ENCODE measurements at places on chromosomes 3 and 15. TPM values are rescaled to one million over a fixed set of nuclear protein-coding genes. Genes with fewer than 3 reads are reported as not detected.

DNA sequence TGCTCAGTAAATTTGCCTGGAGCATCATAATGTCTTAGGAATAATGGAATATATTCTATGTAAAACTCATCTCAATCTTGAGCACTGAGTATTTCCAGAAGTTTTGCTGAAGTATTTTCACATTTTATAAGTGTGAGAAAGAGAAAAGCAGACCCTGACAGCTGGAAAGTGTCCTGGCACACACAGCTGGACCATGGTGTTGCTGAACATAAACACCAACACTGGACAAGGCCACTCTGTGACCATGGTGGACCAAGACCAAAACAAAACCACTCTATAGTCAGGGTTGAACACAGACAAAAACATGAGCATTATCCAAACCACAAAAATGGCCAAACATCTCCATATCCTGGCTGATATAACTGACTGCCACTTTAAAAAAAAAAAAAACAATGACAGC is 15.1 kb upstream of the SGO1 start:
- H3K27ac ChIP-seq: no peak overlapping the region
- H3K36me3 ChIP-seq: no peaks in the 10 kb centered on the region
- no peaks in the 10 kb centered on the region for H3K4me1 ChIP-seq
- DNase-seq: no peak
- no peaks in the 10 kb centered on the region for H3K27me3 ChIP-seq

- peaks cover 2% of the 10 kb centered on the region for H3K4me1 ChIP-seq
- no peak overlapping the region for H3K27ac ChIP-seq
- H3K36me3 ChIP-seq: peaks cover 4% of the 10 kb centered on the region
- DNase-seq: no peak
- H3K27me3 ChIP-seq: no peaks in the 10 kb centered on the region
Observed at GRCh38 chr3:128775241-128775640, 49.3 kb downstream of the RAB7A start.

CCDC54 gene
- not detected for total RNA-seq

GRCh38 chr15:90686435-90687218 is 30.5 kb upstream of the BLM start:
- no peak overlapping the region for H3K4me3 ChIP-seq
- no peaks in the 10 kb centered on the region for H3K36me3 ChIP-seq
- H3K27me3 ChIP-seq: no peaks in the 10 kb centered on the region

- no peak for DNase-seq
- H3K27me3 ChIP-seq: no peaks in the 10 kb centered on the region
- no peaks in the 10 kb centered on the region for H3K4me1 ChIP-seq
- H3K27ac ChIP-seq: no peak overlapping the region
- H3K4me3 ChIP-seq: no peak overlapping the region
- no peaks in the 10 kb centered on the region for H3K36me3 ChIP-seq
Observed at GRCh38 chr3:194973366-194974000, 287.8 kb downstream of the FAM43A start.

FBLN2 gene
- 185 TPM for total RNA-seq

- H3K36me3 ChIP-seq: no peaks in the 10 kb centered on the region
- peaks cover 29% of the 10 kb centered on the region for H3K27me3 ChIP-seq
- peak; percentile 29 for DNase-seq
- H3K27ac ChIP-seq: no peak overlapping the region
- no peak overlapping the region for H3K4me3 ChIP-seq
Observed at GRCh38 chr3:38651153-38651789, 1.8 kb upstream of the SCN5A start.

ZMYND10 gene
- total RNA-seq: not detected

DNA sequence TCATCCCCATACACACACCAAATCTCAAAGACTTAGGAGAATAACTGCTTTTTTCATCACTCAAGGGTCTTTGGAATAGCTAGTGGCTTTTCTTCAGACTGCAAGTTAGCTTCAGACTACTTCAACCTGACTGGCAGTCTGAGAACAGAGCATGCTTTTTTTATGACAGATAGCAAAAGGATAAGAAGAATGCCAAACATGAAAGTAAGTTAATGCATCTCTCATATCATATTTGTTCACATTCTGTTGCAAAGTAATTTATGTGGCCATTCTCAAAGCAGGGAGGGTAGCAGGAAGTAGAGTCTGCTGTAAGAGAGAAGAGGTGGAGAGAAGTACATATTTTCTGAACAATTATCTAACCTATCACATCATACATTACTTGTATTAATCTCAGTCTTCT is 544.4 kb downstream of the ZPLD1 start:
- DNase-seq: no peak
- H3K4me1 ChIP-seq: no peaks in the 10 kb centered on the region
- H3K36me3 ChIP-seq: no peaks in the 10 kb centered on the region
- no peaks in the 10 kb centered on the region for H3K27me3 ChIP-seq
- no peak overlapping the region for H3K27ac ChIP-seq

SPINK8 gene
- total RNA-seq: not detected

DNA sequence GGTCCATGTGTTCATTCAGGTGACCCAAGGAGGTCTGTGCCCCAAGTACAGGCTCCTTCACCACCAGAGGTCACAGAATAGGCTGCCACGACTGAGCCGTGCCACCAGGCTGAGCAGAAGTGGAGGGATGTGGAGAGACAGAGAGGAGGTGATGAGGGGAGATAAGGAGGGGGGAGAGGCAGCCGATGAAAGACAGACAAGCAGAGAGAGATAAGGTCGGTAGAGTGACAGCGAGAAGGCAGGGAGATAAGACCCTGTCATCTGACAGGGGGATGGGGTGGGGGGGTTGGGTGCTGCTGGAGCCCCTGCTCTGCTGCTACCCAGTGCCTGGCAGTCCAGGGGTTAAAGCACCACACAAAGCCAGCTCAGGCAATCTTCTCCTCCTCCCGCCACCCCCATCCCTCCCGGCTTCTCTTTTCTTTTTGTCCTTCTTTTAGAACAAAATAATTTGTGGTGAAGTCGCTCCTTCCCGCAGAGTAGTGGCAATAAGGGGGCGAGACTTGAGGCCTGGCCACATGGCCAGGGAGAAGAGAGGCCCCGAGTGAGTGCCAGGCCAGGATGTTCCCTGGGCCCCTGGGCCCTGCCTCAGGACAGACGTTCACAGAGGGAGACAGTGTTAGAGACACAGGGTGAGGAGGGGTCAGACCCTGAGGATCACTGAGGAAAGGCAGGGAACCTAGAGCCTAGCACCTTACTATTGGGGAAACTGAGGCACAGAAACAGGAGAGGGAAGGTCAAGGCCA is 67.9 kb downstream of the CACNA2D2 start:
- no peaks in the 10 kb centered on the region for H3K36me3 ChIP-seq
- H3K4me1 ChIP-seq: peaks cover 6% of the 10 kb centered on the region

DNA sequence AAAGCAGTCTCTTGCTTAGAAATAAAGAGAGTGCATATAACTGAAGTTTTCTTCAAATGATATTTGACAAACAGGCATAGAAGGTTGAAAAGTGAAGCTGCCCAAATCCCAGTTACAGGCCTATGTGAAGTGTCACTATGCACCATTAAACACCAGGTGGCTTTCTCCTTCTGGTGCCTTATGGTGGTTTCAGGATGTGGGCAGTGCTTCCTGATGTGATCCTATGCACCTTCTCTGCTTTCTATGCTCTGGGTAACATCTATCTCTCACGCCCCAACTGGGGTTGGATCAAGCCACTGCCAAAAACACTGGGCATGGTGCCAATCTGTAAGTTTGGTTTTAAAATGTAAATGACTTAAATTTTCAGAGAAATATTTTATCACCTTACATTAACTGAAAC is 744.7 kb downstream of the TUSC7 start:
- H3K27ac ChIP-seq: no peak overlapping the region
- H3K27me3 ChIP-seq: no peaks in the 10 kb centered on the region
- no peaks in the 10 kb centered on the region for H3K36me3 ChIP-seq

GRCh38 chr3:105431200-105431599 is 64.5 kb downstream of the ALCAM start:
- H3K27me3 ChIP-seq: no peaks in the 10 kb centered on the region
- no peak for DNase-seq
- no peak overlapping the region for H3K27ac ChIP-seq
- no peaks in the 10 kb centered on the region for H3K4me1 ChIP-seq

SERINC4 gene
- total RNA-seq: not detected

GABRR3 gene
- not detected for total RNA-seq

- H3K4me3 ChIP-seq: no peak overlapping the region
- no peaks in the 10 kb centered on the region for H3K4me1 ChIP-seq
- DNase-seq: no peak
- H3K27me3 ChIP-seq: no peaks in the 10 kb centered on the region
- H3K27ac ChIP-seq: no peak overlapping the region
Observed at GRCh38 chr3:6716420-6716819, 144.5 kb upstream of the GRM7 start.

DNA sequence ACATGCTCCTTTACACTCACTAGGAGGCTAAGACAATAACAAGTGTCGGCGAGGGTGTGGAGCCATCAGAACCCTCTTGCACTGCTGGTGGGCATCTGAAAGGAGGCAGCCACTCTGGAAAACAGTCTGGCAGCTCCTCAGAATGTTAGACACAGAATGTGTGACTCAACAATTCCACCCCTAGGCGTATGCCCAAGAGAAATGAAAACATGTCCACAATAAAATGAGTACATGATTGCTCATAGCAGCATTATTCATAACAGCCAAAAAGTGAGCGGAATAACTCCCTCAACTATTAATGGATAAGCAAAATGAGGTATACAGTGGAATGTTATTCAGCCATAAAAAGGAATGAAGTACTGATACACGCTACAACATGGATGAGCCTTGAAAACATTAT is 57.8 kb downstream of the WNT7A start:
- H3K4me3 ChIP-seq: no peak overlapping the region
- H3K27ac ChIP-seq: no peak overlapping the region
- H3K27me3 ChIP-seq: no peaks in the 10 kb centered on the region
- no peaks in the 10 kb centered on the region for H3K36me3 ChIP-seq
- no peaks in the 10 kb centered on the region for H3K4me1 ChIP-seq

DNA sequence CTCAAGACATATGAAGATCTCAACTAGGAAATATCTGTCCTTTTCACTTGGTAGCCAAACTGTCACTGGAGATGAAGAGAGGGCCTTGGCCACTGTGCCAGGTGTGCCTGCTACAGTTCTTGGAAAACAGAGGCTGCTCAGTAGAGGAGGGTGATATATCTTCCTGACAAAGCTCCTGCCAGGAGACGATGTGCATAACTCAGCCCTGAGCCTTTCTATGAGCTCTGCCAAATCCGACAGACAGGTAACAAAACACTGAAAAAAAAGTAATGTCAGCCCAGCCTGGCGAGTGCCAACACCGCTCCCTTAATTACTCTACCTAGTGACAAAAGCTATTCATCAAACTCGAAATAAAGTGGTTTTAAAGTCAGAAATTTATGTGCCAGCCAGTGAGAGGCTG is 123.2 kb downstream of the MFSD1 start:
- no peaks in the 10 kb centered on the region for H3K36me3 ChIP-seq
- H3K27me3 ChIP-seq: no peaks in the 10 kb centered on the region
- H3K4me1 ChIP-seq: no peaks in the 10 kb centered on the region
- H3K4me3 ChIP-seq: no peak overlapping the region
- no peak for DNase-seq
- H3K27ac ChIP-seq: no peak overlapping the region

MED12L gene
- 1.2 TPM for total RNA-seq

DNA sequence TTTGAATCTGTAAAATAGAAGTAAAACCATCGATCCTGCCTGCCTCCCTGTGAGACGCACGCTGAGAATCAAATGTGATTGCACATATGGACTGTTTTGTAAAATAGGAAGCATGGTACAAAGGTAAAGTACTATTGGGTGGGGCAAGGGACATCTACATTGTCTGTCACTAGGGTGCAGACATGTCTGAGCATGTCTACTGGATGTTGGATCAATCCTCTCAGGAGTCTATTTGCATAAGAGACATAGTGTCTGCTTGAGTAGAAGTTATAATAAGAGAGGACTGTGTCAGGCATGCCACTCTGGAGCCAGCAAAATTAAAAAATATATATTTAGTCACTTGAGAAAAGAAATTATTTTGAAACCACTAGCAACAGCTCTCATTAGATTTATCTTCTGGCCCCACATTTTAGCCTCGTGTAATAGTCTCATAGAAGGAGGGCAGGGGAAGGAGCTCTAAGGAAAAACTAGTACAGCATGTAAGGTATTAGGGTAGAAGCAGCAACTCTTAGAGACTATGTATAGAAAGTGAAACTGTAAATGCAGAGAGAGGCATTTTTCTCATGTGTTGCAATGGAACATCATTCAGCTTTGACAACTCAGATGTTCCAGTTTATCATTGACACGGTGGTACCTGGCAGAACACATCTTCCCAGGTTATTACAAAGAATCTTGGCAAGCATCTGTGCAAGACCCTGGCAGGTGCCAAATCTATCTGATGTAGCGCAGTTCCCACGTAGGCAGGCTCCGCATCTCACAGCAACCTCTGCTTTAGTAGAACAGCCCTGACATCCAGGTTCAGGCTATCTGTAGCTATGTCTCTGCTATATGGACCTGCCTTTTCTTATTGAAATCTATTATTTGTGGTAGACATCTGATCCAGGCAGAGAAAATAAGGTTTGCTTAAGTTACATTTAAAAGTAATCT is 85.2 kb upstream of the CHL1 start:
- no peak overlapping the region for H3K4me3 ChIP-seq
- no peaks in the 10 kb centered on the region for H3K36me3 ChIP-seq
- DNase-seq: no peak
- H3K27ac ChIP-seq: no peak overlapping the region
- no peaks in the 10 kb centered on the region for H3K4me1 ChIP-seq

DNA sequence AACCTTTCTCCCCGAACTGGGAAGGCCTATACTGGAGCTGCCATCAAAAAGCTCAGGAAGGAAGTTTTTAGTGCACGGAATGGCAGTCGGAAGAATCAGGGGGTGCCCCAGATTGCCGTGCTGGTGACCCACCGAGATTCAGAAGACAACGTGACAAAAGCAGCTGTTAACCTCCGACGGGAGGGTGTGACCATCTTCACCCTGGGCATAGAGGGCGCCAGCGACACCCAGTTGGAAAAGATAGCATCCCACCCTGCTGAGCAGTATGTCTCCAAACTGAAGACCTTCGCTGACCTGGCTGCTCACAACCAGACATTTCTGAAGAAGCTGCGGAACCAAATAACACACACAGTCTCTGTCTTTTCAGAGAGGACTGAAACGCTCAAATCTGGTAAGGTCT is 48.2 kb downstream of the COL6A6 start:
- H3K27me3 ChIP-seq: no peaks in the 10 kb centered on the region
- DNase-seq: no peak

DNA sequence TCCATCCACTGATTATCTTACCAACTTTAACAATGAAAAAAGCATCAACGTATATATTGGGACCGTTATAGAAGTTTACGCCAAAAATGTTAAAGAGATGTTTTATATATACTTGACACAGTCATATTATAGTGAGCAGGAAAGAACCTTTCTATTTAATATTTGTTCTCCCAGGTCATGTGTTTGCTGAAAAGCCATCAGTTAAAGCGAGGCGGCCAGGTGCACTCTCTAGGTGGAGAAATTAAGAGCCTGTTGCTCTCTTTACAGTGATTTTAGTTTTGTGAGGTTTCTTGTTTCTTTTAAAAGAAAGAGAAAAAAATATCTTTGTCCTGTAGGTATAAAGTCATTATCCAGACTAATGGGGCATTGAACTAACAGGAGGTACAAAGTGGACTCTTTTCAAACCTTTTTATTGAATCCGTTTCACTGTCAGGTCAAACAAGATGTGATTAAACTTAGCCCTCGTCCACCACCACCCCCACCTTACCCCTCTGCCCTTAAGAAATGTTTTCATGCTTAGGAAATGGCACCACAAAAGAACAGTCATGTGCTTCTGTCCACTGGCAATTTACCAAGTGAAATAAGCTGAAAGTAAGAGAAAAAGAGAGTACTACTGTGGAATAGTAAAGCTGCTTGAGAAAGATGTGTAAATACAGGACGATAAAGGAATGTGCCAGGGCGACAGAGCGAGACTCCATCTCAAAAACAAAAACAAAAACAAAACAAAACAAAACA is 279.9 kb downstream of the PTPRG start:
- no peak overlapping the region for H3K27ac ChIP-seq
- H3K4me3 ChIP-seq: no peak overlapping the region
- H3K27me3 ChIP-seq: no peaks in the 10 kb centered on the region
- H3K4me1 ChIP-seq: peaks cover 3% of the 10 kb centered on the region

Measured in tibial nerve (tissue), 4 donors.